Heart right ventricle (tissue), 16 donors: ENCODE measurements at places on chromosomes 7 and 10. TPM values are rescaled to one million over a fixed set of nuclear protein-coding genes. Genes with fewer than 3 reads are reported as not detected.
A peak's percentile ranks its signal among the peaks of the same experiment; 100 is the strongest.

- DNase-seq, result peak; percentile 34
These were observed 846 bp downstream of the MINPP1 start for GRCh38 chr10:87505366-87506111.

DNA sequence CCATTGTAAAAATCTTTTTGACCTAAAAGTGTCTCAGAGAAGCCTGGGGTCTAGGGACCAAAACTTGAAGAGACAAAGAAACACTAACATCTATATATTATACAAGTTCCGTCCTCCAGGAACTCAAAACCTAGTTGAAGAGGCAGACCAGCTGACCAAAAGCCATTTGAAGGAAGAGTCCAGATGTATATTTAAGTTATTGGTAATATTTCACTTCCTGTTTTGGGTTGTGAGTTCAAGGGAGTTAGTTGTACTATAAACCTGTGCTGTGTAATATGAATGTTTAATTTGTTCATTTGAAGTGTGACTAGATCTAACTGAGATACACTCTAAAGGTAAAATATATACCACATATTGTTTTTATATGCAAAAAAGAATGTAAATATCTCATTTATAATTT lies 45.0 kb downstream of the CDK1 start:
- no peak for DNase-seq

DNA sequence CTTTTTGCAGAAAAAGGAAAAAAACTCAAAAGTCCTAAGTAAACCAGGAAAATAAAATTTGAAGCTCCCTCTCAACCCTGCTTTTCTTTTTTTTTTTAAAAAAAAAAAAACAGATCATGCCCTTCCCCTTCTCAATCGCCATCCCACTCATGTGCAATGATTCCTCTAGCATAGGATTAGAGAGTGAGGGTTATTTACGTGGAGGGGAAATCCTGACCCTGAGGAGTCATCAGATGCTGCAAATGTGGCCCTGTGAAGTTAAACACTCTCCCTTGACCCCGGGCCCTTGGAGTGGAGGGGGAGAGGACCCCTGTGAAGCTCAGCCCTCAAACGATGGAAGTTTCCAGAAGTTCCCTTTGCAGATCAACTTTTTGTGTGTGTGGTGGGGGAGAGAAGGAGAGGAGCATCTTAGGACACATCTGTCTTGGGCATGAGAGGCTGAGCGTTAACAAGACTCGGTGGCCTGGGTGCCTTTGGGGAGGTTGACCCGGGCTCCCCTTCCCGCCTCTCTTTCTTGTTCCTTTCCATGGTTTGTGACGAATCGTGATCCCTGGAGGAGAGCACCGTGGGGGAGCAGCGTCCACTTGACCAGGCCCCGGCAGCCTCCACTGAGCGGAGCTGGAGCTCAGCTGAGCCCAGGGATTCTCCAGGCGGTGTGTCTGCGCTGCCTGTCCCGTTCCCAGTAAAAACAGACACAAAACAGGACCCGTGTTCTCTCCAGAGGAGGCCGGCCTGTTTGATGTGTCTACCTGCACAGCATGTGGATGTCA lies 1.5 kb upstream of the SHH start:
- no peak for DNase-seq

DNA sequence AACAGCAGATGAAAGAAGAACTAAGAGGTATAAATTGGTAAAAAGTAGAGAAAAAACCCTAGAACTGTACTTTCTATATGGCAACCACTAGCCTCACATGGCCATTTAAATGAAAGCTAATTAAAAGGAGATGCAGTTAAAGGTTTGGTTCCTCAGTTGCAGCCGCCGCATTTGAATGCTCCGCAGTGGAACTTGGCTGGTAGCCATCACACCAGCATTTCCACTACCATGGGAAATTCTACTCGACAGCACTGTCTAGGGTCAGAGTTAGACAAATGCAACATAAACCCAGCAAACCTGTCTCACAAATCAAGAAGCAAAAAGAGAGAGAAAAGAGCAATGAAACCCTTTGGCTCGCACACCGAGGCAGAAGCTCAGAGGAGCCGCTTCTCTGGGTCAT lies 29.7 kb downstream of the VIPR2 start:
- no peak for DNase-seq

- no peak for DNase-seq
These were observed 121.4 kb downstream of the POU6F2 start for GRCh38 chr7:39099146-39099545.

- no peak for DNase-seq
These were observed 87.1 kb upstream of the AFAP1L2 start for GRCh38 chr10:114491419-114491818.

- DNase-seq, result no peak
These were observed 80.1 kb upstream of the ADO start for GRCh38 chr10:62724465-62724864.

GRCh38 chr10:79367426-79368189 lies 20.3 kb downstream of the PPIF start:
- no peak for DNase-seq

- DNase-seq, result no peak
These were observed 131.8 kb upstream of the CTTNBP2 start for GRCh38 chr7:118005026-118005425.

DNA sequence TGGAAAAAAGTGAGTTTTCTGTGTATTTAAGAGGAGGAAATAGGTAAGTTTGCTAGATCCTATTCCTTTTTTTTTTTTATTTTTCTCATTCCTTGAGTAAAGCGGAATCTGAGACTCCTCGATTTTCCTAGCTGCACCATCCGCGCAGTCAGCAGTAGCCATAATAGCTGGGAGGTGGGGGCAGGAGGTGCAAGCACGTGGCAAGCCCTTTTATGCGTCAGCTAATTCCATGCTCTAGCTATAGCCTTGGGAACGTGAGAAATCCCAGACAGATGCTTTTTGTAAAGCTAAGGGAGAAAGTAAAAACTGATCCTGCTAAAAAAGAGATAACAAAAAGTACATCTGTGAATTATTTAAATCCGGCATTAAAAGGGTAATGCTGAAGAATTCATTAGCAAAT lies 33.2 kb upstream of the TPK1 start:
- DNase-seq, result no peak

- DNase-seq, result no peak
These were observed 21.2 kb downstream of the PDCD11 start for GRCh38 chr10:103417601-103418000.

GRCh38 chr7:140889645-140890044 lies 35.1 kb downstream of the BRAF start:
- no peak for DNase-seq

DNA sequence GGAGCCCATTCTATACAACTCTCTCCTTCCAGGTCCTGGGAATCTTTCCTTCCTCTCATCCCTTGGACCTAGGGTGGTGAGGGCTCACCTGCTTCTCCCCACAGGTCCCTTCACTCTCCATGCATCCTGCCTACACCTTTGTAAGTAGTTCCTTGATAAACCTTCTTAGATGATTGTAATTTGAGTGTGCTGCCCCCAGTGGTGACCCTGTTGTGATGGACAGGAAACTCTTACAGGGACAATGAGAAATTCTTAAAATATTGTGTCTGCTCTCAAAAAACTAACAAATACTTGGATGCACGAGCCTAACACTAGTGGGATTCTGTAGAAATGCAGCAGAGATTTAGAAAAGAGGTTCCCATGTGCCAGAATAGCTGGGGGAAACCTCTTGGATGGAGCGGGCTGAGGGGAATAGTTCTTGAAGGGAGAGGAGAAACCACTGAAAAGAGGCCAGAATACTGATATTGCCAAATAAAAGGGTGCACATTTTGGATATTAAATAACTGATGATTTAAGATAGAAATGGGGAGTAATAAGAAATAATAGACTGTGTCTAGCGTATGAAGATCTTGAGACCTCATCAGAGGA lies 6.7 kb upstream of the PAXIP1 start:
- no peak for DNase-seq

- DNase-seq, result no peak
These were observed 108.7 kb upstream of the ADAM12 start for GRCh38 chr10:126496771-126497545.

DNA sequence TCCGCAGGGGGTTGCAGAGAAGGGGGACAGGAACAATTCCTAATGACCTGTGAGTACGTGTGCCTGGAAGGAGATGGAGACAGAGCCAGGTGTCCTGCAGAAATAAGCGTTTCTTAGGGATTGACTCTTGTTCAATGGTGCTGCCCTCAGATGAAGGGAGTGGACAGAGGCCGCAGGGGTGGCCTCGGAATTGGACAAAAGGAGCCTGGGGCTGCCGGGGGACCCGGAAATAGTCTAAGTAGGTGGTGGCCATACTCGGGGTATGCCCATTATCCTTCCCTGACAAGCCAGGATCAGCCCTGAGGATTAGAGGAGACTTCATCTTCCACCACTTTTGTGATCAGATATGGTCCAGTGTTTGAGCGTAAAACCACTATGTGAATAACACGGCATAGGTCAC lies 39.2 kb downstream of the ELFN1 start:
- no peak for DNase-seq

DNA sequence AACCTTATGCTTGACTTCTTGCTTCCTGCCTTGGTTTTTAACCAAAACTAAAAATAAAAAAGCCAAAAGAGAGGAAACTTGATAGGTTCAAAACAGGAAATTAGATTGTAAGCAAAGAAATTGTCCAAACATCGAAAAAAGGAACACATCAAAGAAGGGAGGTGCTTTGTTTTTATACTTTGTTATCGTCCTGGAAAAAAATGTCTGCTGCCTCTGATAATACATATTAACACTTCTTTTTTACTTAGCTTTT lies 286.6 kb upstream of the C7orf33 start:
- no peak for DNase-seq

DNA sequence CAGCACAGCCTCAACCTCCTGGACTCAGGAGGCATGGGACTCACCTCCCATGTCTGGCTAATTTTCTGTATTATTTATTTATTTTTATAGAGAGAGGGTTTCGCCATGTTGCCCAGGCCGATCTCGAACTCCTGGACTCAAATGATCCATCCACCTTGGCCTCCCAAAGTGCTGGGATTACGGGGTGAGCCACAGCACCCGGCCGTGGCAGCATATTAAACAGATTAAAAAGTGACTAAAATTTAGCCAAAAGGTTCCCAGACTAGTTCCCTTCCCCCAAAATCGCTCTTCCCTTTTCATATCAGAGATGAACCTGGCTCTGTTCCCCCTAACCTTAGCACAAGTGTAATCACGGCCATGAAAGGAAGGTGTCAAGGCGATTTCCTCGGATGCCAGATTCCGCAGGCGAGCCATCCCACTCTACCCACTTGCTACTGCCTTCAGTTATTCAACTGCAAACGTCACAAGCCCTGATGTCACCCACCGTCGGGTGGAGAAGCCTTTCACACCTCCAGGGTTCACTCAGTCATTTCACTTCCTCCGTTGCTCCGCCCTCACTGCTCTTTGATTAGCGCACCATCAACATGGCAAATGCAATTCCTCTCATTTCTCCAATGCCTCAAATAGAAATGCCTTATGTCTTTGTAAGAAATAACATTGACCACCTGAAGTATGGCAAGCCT lies 104.7 kb upstream of the RHEB start:
- DNase-seq, result no peak

DNA sequence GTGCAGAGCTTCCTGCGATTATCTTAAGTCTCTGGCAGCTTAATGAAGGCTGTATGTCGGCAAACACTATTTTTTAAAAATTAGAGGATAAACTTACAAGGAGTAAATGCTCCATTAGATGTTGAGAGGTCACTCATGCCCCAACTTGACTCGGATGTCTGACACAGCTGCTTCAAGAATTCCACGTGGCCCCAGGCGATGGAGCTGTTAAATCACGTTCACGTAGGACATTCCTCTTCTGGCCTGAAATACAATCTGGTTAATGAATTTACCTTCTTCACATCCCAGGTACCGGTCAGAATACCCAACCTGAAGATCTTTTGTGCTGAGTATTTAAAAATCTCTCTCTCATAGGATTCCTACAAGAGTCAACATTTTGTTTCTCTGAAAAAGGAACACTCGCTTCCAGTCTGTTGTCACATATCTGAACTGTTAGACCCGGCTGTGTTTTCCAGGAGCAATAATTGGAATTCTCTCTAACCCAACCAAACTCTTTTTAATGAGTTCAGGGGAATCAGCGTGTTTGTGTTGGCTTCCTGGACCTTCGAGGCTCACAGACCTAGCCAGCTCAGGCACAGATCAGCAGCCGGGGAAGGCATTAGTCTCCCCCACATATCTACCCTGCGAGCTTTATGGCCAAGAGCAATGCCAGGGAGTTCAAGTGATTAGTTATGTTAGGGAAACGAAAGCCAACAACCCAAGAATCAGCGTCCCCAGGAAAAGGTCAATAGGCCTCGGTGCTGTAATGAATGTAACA lies 284.9 kb downstream of the FGFR2 start:
- no peak for DNase-seq

DNA sequence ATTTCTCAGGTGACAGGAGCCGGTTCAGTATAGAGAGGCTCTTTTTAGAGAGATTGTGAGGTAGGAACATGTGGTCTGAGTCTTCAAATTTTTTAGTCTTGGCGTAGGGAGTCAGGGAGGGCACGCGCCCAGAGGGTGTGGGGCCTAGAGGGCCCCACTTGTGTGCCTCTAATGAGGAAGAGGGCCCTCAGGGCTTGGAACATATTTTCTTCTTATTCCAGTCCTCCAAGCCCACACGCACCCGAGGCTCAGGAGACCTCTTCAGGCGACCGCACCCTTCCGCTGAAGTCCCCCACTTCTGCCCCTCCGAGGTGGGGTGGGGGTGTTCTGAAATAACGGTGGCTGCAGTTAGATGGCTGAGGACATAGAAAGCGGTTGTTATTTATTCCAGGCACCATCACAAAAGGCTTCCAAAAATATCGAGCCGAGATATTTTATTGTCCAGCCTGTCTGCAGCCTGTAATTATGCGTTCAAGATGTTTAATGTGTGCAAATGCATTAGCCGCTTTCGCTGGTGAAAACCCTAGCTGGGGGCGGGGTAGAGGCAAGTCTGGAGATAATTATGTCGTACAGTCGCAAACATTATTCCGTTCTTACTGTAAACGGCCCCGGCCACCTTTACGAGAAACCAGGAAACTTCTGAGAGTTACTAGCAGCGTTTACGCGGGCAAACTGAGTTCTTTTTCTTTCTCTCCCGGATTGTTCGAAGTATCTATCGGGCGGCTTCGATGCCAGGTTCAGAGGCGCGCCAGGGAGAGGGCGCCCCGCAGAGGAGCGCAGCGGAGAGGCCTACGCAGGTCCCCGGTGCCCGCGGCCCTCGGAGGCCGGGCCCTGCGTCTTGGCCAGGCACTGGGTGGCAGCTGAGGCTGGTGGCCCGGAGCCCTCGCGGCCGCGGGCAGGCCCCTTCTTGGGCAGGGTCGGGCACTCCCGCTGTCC lies 12.9 kb upstream of the HOXA13 start:
- no peak for DNase-seq

GRCh38 chr10:128642502-128642901 lies 516.3 kb upstream of the MKI67 start:
- DNase-seq, result no peak

The NKX1-2 gene
- not detected for polyA plus RNA-seq

The FXYD4 gene
- not detected for polyA plus RNA-seq

The PDE6C gene
- not detected for polyA plus RNA-seq

The PRKAR1B gene
- polyA plus RNA-seq, result 15.7 TPM

The CLRN3 gene
- polyA plus RNA-seq, result not detected

The EVX1 gene
- not detected for polyA plus RNA-seq
